ENCODE measurements at places on chromosomes 12 and 14. TPM values are rescaled to one million over a fixed set of nuclear protein-coding genes. Genes with fewer than 3 reads are reported as not detected.

DHRS4 gene
- 36.2 TPM for total RNA-seq

DTD2 gene
- 17.5 TPM for total RNA-seq

SYT1 gene
- not detected for total RNA-seq

GZMB gene
- total RNA-seq: 3,062 TPM

RNFT2 gene
- total RNA-seq: 15.0 TPM

OR4K17 gene
- total RNA-seq: not detected

KITLG gene
- 0.23 TPM for total RNA-seq

KCNK10 gene
- not detected for total RNA-seq

SCNN1A gene
- 0.05 TPM for total RNA-seq

- DNase-seq: no peak
Observed at GRCh38 chr14:68373847-68374444, 418.9 kb downstream of the ZFP36L1 start.

DNA sequence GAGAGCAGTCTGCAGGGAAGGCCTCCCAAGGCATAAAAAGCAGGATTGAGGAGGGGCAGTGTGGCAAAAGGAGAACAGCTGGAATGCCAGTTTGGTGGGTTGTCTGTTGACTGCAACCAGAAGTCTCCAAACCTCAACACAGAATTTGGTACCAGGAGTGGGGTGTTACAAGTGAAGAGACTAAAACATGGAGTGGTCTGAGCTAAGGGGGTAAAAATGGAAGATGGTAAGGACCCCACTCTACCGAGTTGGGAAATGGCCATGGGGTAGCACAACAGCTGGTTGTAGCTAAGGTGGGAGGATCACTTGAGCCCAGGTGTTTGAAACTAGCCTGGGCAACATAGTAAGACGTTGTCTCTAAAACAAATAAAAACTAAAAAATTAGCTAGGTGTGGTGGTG is 17.8 kb upstream of the KLC1 start:
- DNase-seq: no peak

DNA sequence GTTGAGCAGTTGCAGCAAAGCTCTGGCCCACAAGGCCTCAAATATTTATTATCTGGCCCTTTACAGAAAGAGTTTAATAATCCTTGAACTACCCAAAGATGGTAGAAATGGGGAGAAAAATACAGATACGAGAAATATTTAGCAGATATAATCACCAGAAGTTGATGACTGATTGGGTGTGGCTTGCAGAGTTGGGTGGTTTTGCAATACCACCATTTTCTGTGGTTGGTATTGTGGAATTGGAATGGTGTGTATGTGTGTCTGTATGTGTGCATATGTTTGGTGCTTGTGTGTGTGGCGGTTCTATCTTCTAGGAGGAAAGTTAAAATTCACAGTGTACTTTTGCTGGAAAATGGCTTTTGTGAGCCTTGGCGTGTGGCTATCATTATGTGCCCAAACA is 85.4 kb upstream of the MANSC4 start:
- DNase-seq: no peak

GRCh38 chr14:36408388-36408787 is 88.0 kb upstream of the MBIP start:
- DNase-seq: no peak

GRCh38 chr12:85191-85666 is 18.7 kb downstream of the IQSEC3 start:
- DNase-seq: no peak

DNA sequence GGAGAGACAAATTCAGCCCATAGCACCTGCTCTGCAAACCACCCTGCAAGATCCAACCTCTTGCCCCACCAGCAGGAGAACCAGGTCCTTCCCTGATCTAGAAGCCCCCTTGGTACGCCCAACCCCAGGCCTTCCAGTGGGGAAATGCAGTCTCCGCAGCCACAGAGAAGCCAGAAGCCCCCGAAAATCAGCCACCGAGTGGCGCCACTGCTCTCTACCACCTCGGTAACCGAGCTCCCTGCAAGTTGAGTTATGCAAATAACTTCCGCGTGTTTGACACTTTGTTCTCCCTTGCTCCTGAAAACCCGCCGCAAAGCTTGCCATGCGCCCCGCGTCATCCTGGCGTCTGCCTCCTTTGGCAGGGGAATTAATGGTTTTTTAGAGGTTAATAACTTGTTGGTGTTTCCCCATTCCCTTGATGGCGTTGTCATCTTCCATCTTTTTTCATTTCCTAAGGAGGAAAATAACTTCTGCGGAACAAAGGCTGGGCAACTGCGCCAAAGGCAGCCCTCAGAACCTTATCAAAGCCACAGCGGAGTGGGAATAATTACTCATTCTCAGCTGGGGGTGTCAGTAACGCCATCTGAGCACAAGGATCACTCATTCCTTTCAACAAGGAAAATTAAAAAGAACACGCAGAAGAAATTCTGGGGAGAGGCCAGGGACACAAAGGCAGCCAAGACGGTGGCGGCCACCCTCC is 60.4 kb downstream of the FZD10 start:
- no peak for DNase-seq

- peak; percentile 84 for DNase-seq
Observed at GRCh38 chr12:32134101-32134888, 27.6 kb downstream of the BICD1 start.

- DNase-seq: no peak
Observed at GRCh38 chr12:72286526-72286925, 14.4 kb downstream of the TRHDE start.

- no peak for DNase-seq
Observed at GRCh38 chr12:96230646-96231045, 36.5 kb downstream of the ELK3 start.

DNA sequence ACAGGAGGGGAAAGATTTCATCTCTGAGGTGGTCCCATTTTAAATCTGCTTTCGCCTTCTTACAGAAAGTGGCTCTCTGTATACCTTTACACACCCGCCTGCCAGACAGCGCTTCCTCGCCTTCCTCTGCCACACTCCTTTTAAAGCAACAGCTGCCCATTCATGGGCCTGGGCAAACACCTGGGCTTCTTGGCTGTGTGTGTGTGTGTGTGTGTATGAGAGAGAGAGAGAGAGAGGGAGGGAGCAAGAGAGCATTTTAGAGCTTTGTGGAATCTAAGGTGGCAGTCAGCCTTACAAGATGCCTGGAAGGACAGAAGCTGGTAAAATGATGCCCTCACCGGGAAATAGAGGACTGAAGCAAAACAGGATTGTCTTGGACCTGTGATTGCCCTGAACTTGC is 20.0 kb downstream of the PTHLH start:
- DNase-seq: no peak

DNA sequence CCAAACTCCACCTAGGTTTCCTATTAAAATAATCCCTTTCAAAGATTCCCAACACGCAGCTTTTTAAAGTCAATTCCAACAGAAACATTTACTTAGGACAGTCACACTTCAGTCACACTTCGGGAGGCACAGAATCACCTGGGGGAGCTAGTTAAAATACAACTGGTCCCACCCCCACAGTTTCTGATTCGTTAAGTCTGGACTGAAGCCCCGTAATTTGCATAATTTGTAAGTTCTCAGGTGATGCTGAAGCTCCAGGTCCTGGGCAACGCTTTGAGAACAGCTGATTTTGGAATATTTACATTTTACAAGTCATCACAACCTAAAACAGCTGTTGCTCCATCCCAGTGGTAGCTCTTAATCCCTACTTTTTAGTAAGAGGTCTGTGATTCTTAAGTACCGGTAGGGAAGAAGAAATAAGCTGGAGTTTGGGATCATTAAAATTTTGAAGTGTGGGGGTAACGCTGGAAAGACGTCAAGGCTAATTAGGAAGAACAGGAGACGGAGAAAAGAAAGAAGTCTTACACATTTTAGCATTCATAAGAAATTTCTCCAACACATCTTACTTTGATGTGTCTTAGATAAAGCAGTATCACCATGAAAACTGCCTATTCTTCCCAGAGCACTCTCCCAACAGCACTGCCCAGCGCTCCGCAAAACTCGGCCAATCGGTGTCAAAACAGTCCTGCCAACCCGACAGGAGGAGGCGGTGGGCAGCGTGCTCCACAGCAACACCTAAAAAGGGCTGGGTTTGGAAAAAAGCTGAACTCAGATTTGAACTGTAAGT is 1.1 kb downstream of the IPO8 start:
- peak; percentile 42 for DNase-seq

- peak; percentile 18 for DNase-seq
Observed at GRCh38 chr12:110743571-110744093, 941 bp upstream of the PPP1CC start.

- no peak for DNase-seq
Observed at GRCh38 chr12:56801661-56802622, 38.8 kb downstream of the HSD17B6 start.

DNA sequence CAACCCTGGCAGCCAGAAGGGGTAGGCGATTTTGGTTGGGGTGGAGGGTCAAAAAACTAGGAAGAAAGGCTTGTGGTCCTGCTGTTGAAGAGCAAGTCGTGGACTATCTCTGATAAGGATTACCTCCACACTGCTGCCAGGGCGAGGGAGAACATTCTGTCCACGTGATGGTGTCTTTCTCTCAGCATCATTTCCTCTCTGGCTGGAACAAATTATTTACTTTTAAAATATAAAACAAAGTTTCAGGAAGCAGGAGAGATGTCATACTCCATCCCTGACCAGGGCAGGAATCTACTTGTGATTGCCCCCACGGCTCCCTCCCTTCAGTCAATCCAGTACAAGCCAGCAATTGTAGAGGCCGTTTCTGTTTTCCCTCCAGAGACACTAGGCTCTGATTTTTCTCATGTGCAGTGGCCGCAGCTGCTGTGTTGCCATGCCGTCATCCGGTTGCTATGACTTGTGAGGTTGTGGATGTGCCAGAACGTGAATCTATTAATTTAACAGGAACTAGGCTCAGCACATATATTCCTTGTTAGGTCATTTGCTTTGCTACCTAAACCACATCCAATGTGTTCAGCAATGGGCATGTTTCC is 61.5 kb upstream of the PTGR2 start:
- DNase-seq: no peak

GRCh38 chr14:75119056-75119455 is 7.8 kb downstream of the NEK9 start:
- DNase-seq: no peak

DNA sequence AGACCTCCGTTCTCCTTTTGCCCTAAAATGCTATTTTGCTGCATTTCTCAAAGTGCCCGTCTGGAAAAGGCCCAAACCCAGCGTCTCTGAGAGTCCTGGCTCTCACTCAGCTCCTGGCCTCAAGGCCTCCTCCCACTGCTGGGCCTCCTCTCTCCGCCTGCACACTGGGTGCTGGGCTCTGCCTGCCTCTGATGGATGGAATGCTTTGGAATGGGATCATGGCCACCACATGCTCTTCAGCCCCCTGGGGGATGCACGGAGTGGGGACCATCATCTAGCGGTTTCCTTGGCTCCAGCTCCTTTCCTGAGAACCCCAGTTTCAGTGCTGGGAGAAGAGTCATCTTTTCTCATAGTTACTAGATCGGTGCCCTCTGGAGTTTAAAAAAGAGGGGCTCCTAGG is 65.2 kb downstream of the KDM2B start:
- DNase-seq: no peak

GRCh38 chr12:12521044-12521485 is 41.6 kb downstream of the DUSP16 start:
- DNase-seq: no peak

GRCh38 chr14:21352587-21352986 is 31.2 kb downstream of the SUPT16H start:
- DNase-seq: no peak

- peak; percentile 91 for DNase-seq
Observed at GRCh38 chr12:4273652-4274395, at the start of gene CCND2. CCND2 (plus strand) TSS chr12:4273762; CDS start chr12:4274041, 279 bp downstream.

DNA sequence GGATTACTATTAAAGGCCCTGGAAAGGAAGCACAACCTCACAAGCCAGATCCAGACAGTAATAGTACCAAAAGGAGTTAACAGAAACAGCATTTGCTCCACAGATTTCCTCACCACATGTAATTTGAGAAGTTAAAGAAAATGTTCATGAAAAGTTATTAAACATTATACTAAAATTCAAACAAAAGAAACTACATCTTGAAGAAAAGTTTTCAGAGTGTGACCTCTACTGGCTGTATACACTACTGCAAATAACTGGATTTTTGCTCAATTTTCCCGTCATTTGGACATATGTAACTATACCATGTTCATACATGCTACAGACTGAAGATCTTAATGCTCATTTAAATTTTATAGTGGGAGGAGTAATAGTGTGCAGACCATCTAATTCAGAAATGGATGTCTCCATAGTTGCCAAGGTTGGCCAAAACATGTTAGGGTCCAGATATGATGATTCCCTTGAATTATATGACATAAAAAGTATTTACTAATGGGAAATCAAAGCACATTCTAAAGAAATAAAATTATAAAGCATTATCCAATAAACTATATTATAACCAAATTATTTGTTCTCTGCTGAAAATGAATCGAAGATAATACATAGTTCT is 5.6 kb downstream of the KRR1 start:
- DNase-seq: no peak

DNA sequence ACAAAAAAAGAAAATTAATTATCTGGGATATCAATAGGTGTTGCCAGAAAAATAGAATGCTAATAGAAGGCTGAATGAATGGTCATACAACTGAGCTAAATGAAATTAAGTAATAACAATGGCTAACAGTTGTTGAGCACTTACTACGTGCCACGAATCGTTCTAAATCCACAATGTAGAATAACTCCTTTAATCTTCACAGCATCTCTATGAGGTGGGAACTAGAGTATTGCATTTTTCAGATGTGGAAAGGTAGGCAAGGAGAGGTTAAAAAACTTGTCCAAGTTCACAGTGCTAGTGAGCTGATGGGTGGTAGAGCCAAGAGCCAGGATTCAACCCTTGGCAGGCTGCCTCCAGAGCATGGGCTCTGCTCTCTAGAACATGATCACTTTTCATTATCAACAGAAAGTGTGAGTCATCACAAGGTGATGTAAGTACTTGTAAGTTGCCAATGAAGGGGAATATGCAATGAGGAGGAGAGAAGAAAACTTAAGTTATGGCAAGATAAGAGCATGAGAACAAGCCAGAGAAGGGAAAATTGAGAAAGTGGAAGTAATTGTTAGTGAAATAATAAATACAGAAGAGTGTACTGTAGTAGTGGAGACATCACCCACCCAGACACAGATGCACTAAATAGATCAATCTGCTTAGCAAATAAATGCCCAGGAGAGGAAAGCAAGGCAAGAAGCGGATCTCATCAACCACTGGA is 122.1 kb downstream of the PRKD1 start:
- peak; percentile 8 for DNase-seq

DNA sequence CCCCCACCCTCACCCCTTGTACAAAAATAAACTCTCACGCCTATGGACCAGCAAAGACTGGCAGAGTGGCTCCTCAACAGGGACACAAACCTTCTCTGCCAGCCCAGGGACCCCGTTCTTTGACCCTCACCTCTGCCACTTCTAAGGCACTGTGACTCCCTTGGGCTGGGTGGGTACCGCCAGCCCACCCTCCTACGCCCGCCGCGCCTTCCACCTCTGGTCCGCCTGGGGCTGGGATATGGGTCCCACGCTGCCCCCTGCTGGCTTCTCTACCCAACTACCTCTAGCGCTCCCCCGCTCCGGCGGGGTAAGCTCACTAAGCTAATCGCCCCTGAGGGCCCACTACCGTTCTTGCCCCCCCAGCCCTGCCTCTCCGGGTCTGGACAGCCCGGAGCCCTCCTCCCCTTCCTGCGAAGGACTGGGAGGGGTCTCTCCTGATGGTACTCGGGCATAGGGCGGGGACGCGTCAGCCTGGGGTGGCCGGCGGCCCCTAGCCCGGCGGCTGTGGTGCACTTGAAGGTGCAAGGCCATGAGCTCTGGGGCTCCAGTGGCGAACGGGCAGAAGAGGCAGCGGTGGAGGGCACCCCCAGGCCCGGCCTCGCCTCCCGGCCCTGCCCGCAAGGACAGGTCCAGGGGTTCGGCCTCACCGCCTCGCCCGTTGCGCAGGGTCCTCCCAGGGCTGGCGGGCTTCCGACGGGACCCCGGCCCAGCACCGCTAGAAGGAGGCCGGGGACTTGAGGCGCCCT is 8.1 kb downstream of the ZNF219 start:
- peak; percentile 70 for DNase-seq

GRCh38 chr14:67763158-67763822 is 53.1 kb downstream of the ZFYVE26 start:
- DNase-seq: no peak
